Diencephalon (tissue), 1 donor: ENCODE measurements at places on chromosomes 16 and 17. TPM values are rescaled to one million over a fixed set of nuclear protein-coding genes. Genes with fewer than 3 reads are reported as not detected.

Gene INCA1
- total RNA-seq: 0.69 TPM

Gene PNMT
- 3.2 TPM for total RNA-seq

Gene MYO15A
- total RNA-seq: 2.5 TPM

Gene PGAP3
- 7.4 TPM for total RNA-seq

Gene ADAP2
- 6.5 TPM for total RNA-seq

Gene CMTR2
- 43.8 TPM for total RNA-seq

Gene SULT1A1
- total RNA-seq: 11.1 TPM

Gene NDE1
- 10.6 TPM for total RNA-seq

Gene BPTF
- total RNA-seq: 113 TPM

Gene KRTAP1-1
- not detected for total RNA-seq

Gene NDUFB10
- total RNA-seq: 93.0 TPM

Gene FOXC2
- 0.23 TPM for total RNA-seq

Gene ENO3
- 1.8 TPM for total RNA-seq

Gene TBC1D3D
- not detected for total RNA-seq
